Right renal cortex interstitium (tissue), 3 donors: ENCODE measurements at places on chromosomes 11 and 22. TPM values are rescaled to one million over a fixed set of nuclear protein-coding genes. Genes with fewer than 3 reads are reported as not detected.

GRCh38 chr11:28739489-28740280 lies 631.5 kb downstream of the METTL15 start:
- no peak for DNase-seq

DNA sequence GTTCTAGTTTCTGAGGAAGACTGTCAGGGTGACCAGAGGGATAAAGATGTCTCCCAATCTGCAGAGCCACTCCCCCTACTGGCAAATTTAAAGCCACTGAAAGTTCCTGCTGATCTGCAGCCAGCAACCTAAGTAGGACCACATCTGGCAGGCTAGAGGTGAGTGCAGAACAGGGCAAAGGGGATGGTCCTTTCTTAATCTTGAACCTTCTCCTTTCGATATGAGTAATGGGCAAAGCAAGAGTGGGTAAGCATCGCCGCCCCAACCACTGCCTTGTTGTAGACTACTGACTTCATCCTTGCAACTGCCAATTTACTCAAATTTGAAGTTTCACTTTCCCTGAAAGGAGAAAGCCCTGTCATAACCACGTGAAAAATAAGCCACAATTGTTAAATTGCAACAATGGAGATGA lies 30.7 kb downstream of the SCUBE2 start:
- DNase-seq, result no peak

DNA sequence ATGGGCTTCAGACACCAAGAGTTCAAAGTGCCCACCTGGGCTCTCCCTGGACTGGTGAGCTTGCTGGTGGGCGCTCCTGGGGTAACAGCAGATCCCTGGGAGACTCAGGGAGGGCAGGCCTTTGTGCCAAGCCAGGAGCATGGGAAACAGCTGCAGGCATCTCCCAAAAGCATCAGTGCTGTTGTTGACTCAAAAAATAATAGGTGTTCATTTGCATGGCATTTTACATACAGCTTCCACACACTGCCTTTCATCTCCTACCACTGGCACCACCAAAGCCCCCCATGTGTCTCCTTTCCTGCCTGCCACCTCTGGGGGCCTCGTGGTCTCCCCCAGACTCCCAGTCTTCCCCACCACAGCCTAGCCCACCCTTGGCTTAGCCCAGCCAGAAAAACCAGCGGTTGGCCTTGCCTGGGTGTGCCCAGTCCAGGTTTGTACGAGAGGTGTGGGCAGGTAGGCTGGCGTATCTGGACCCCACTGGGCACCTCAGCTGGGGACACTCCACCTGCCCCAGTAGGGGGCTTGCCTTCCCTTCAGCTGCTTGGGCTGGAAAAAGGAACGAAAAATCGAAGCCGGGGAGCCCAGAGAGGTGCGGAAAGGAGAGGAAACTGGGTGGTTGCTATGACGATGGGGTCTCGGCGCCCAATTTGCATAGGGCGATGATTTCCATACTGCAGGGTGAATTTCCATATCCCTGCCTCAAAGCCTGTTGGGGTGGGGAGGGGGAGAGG lies 15.0 kb downstream of the POU2F3 start:
- no peak for DNase-seq

- no peak for DNase-seq
Observed at GRCh38 chr11:92443199-92443598, 218.6 kb downstream of the FAT3 start.

- no peak for DNase-seq
Observed at GRCh38 chr11:121451178-121451985, 732 bp upstream of the SORL1 start.

The CLP1 gene
- polyA plus RNA-seq, result 16.6 TPM

The TSSK2 gene
- not detected for polyA plus RNA-seq

The FOSL1 gene
- not detected for polyA plus RNA-seq

The TENM4 gene
- polyA plus RNA-seq, result 22.7 TPM
